ENCODE measurements at places on chromosomes 2 and 18.

GRCh38 chr2:79758042-79758441, 245.2 kb downstream of the CTNNA2 start:
- DNase-seq, result no peak

DNA sequence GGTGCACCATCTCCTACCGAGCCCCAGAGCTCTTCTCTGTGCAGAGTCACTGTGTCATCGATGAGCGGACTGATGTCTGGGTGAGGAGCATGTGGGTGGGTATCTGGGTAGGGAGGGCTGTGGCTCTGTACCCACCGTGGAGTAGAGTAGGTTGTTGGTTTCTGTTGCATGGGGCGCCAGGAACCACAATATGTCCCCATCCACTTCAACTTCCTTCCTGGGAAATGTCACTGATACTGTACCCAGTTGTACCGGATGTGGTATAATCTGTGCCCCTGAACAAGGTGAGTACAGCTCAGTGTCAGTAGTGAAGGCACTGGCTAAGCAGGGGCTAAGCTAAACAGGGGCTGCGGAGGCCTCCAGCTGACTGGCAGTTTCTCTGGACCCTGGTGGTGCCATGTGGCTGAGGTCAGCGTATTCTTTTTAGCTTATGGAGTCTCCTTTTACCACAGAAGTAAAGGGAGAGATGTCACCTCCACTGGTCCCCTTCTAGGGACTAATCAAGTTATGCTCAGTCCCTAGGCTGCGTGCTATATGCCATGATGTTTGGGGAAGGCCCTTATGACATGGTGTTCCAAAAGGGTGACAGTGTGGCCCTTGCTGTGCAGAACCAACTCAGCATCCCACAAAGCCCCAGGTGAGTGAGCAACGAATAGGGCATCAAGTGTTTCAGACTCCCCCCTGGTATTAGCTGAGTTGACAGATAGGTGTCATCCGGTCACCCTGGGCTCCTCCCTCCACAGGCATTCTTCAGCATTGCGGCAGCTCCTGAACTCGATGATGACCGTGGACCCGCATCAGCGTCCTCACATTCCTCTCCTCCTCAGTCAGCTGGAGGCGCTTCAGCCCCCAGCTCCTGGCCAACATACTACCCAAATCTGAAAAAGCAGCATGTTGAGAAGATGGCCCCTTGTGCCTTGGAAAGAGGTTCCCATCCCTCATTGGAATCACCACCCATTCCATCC, 2.7 kb downstream of the STK16 start:
- no peak for DNase-seq

GRCh38 chr18:26854292-26854881, 11.1 kb downstream of the AQP4 start:
- DNase-seq, result no peak

DNA sequence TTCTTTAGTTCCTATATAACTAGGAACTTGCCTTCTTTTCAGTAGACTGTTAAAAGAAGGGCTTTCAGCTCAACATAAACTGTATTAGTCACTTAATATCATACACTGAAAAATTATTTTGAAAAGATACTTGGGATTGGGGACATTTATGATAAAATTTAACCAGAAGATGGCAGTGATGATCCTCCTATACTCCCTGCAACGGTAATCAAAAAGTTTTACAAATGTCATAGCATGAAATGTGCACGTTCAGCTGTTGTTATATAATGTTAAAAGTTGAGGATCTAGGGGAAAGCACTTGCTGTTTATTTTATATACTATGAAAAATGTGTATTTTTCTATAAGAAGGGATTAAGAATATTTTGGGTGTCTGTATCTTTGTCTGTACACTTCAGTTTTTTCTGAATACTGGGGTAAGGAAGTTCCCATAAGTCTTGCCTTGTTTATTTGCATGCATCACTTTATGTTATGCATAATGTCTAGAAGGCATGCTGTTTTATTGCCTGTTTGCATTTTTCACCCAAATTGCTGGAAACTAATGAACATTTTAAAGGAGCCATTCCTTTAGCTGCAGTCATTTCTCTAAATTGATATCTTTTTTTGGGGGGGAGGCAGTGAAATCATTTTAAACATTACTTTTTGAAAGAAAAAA, 19.0 kb downstream of the DYNC1I2 start:
- no peak for DNase-seq

DNA sequence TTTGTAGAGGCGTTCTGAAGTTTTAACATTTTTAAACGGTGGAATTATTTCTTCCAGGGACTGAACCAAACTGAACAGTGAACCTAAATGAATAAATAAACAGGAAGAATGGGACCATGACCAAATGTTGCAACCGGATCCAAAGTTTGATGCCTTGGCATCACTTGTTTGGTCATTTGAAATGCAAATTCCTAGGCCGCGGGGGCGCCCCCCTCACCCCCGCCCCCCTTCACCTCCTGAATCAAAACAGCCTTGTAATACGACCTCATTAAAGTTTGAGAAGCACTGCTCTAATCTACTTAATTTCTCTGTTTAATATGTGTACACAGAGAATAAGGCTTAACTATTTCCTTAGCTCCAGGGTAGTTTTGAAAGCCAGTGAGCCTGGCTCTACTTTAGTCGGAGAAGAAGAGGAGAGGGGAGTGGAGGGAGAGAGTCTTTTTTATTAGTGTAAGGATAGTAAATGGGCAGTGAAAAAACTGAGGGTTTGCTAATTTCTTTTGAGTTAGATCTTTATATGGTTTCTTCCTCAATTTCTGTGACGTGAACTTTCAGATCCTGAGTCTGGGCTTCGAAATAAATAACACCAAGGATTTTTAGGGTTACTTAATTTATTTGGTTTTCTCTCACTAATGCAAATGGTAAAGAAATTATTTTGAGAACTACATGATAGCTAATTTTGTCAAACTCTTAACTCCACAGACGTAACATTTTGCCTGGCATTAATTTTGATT, 5.7 kb downstream of the C2orf80 start:
- DNase-seq, result no peak

GRCh38 chr2:234631646-234632514, 135.0 kb upstream of the ARL4C start:
- no peak for DNase-seq

DNA sequence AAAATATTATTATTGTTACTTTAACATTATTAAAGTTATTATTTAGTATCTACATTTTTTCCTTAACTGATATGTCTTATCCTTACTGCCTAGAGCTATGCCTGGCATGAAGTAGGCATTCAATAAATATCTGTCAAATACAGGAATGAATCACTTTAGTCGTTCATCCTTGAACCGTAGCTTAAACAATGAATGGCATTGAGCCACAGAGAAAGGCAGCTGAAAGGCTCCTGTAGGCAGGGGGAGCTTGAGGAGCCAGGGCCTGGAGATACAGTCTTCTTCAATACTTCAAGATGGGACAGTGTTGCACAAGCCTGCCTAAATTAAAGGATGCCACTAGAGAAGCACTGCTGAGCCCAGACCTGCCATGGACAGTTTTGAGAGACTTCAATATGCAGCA, 22.5 kb downstream of the CYRIA start:
- no peak for DNase-seq

- peak; percentile 53 for DNase-seq
Measured at GRCh38 chr2:24842081-24843050, 49.1 kb downstream of the CENPO start.

GRCh38 chr18:59005262-59005661, 134.4 kb upstream of the SEC11C start:
- DNase-seq, result no peak

DNA sequence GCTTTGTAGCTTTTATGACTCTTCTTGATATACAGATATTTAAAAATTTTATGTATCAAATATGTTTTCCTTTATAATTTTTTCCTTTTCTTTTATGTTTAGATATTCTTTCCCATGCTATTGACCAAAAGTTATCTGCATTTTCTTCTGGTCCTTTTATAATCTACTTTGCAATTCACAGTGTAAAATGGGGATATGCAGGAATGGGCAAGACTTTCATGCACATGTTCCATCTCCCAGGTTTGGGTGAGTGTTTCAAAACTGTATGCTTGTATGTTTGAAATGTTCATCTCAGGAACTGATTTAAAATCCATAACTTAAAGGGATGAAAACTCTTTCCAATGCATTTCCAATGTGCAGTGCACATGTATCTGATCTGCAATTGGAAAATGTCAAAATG, 199.9 kb downstream of the MEIS1 start:
- DNase-seq, result no peak

DNA sequence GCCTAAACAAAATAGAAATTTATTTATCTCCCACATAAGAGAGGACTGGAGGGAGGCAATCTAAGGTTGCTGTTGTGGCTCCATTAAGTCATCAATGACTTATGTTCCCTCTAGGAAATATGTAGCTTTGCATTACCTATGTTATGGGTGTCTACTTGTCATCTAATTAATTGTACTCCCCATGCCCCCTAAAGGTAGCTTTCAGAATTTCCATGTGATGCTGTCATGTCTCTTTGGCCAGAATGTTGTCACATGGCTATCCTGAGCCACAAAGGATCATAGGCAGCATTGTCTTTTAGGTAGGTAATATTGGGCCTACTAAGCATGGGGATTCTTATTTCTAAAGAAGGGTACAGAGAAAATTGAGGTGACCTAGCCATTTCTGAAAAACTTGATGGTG, 935.6 kb upstream of the FANCL start:
- no peak for DNase-seq

DNA sequence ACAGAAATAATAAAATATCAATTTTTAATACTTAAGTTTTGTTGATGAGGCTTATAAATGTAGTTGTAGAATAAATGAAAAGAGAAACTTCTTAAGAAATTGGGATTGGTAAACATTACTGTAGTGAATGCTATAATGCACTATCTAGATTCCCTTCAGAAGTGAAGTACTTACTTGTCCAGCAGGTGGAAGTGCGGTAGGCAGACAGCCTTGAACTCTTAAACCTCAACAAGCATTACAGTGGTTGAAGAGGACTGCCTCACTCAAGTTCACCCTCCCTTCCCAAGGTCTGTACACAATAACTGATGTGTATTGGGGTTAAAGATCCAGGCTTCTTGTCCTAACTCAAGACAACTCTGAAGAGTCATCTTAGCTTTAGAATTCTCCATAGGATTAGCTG, 931.0 kb upstream of the LRRTM1 start:
- no peak for DNase-seq

DNA sequence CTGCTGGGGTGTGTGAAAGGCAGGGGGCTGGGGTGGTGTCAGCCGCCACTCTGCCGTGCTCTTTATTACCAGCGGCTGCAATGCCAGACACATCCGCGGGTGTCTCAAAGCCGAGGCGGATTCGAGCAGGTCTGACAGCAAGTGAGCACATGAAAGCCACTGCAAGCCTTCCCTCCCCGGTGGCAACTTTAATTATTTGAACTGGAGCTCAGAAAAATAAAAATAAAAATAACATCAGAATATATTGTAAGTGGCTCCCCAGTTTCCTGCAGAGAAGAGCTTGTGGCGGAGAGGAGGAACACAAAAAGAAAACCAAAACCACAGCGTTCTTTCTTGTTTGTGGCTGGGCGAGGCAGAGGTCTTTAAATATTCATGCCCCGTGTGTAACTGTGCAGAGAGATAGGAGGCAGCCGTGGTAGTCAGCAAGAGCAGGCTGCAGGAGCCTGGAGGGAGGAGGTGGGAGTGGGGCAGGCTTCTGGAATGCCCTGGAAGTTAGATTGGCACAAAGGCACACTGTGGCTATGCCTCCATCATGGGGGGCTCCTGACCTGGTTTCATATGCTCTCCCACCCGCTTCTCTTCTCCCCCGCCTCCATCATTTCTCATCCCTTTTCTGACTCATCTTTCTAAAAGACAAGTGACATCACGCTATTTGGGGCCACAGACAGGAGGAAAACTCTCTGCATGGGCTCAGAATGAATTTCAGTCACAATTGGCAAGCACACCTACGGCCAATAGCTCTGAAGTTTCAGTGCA, 199.8 kb downstream of the CLIP4 start:
- DNase-seq, result no peak

DNA sequence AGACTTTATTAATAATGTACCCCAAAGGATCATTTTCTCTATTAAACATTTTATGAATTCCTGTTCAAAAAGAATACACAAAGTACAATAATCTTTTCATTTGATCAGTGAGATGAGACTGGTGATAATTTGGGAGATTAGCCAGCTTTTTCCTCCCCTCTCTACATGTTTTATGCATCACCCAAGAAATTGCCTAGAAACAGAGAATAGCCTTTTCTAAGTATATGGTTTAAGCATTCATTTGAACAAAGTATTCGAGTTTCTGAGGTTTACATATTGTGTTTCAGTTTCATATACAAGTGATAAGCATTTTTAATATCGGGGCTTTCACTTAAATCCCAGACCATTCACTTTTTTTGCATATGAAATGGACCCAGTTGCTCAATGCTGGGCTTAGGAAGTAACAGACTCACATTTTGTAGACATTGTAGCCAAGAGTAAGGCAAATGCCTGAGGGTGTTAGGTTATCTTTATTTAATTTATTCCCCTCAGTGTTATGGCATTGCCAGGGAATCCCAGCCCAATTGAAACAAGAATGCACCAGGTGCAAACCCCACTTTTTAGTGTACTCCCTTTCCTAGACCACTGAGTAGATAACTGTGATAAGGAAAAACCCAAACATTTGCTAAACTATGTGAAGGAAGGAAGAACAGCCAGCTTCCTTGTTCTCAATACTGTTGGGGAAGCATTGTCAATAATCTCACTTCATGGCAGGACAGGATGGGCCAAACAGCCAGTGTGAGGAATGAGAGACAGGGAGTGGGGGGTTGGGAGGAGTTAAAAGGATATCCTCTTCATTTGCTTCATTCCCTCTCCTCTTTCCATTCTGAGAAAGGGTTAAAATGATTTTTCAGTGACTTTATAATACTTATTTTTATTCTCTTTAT, 3.5 kb downstream of the CPO start:
- DNase-seq, result no peak

DNA sequence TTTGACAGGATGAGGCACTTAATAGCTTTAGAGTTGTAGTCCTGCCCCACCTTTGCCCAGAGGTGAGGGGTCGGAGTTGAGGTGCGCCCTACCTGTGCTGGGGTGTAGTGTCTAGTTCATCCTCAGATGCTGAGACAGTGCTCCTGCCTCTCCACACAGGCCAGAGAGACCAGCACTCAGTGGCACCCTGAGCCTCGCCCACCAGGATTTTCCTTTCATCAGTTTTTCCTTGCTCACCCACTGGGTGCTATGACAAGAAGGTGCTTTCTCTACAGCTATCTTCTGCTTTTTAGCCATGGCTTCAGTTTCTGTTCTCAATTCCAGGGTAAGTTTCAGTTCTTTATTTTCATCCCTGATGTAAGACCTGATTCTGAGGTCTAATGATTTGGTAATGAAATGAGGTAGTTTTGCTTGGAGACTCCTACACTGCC, 16.8 kb upstream of the TMEM131 start:
- DNase-seq, result no peak

GRCh38 chr2:63903003-63903402, 61.3 kb downstream of the UGP2 start:
- DNase-seq, result no peak

GRCh38 chr18:39655341-39655740, 2089.7 kb upstream of the CELF4 start:
- no peak for DNase-seq

GRCh38 chr2:137467246-137467862, 496.9 kb upstream of the HNMT start:
- no peak for DNase-seq

Measured in Right ventricle myocardium inferior (tissue), 1 donor.